Eye (tissue), 1 donor: ENCODE measurements at places on chromosomes 1 and 21.
A peak's percentile ranks its signal among the peaks of the same experiment; 100 is the strongest.

DNA sequence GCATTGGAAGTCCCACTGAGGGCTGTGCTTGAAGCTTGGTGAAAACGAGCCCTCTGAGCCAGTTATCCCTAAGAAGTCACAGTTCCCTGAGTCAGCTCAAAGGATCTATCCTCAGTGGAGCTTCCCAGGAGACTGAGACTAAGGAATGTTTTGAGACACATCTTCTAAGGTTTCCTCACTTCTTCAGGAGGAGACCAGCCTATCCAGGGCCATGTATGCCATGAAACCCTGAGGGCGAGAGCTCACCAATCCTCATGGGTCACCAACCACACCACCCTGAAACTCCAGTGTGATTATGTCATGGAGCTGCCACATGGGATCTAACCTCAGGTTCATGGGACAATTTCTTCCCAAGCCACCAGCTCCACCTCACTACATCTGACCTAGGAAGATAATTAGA lies 7.6 kb upstream of the TIE1 start:
- DNase-seq, result no peak

- DNase-seq, result no peak
Observed at GRCh38 chr1:1440262-1441001, 4.9 kb downstream of the VWA1 start.

DNA sequence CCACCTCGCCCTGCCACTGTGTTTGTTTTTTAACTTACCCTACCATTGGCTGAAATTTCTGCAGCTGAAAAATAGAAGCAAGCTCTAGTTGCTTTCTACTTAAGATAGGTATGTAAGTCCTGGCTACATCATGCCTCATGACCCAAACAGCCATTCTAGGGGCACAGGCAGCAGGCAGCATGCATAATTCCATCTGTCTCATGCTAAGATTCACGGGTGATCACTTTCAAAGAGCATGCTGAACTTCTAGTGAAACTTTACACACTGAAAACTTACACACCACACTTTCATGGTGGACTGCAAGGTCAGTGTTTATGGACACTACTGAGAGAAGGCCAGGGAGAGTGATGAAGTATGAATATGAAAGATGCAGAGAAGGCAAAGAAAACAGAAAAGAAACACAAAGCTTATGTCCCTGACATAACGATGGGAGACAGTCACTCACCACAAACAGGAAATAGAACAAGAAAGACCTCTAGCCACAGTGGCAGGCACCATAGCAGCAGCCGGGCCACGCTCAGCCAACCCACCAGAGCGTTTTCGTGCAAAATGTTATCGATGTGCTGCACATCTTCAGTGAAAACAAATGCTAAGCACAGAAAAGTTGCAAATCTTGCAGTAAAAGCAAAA lies 102.3 kb upstream of the TIAM1 start:
- DNase-seq, result no peak

DNA sequence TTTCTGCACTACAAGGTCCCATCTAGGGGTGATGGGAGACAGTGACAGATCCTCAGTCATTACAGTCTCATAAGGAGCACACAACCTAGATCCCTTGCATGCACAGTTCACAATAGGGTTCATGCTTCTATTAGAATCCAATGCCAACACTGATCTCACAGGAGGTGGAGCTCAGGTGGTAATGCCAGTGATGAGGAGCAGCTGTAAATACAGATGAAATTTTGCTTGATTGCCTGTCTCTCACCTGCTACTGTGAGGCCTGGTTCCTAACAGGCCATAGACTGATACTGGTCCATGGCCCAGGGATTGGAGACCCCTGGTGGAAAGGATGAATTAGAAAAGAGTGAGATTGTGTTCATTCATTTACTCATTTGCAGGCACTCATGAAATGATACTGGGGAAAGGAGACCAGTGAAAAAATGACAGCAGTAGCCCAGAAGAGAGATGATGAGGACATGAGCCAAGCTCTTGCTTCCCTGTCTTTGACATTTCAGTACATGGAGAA lies 251.6 kb upstream of the DUSP10 start:
- DNase-seq, result no peak

- DNase-seq, result peak; percentile 36
Observed at GRCh38 chr1:59755069-59755685, 59.6 kb upstream of the HOOK1 start.

- DNase-seq, result no peak
Observed at GRCh38 chr1:54615531-54616279, 7.6 kb downstream of the FAM151A start.

GRCh38 chr1:54296666-54297065 lies 96.7 kb downstream of the MRPL37 start:
- no peak for DNase-seq

GRCh38 chr1:73160759-73161158 lies 878.4 kb upstream of the NEGR1 start:
- no peak for DNase-seq

- no peak for DNase-seq
Observed at GRCh38 chr1:36284517-36284916, 21.7 kb upstream of the SH3D21 start.

GRCh38 chr1:114219172-114219868 lies 65.7 kb upstream of the SYT6 start:
- DNase-seq, result no peak

DNA sequence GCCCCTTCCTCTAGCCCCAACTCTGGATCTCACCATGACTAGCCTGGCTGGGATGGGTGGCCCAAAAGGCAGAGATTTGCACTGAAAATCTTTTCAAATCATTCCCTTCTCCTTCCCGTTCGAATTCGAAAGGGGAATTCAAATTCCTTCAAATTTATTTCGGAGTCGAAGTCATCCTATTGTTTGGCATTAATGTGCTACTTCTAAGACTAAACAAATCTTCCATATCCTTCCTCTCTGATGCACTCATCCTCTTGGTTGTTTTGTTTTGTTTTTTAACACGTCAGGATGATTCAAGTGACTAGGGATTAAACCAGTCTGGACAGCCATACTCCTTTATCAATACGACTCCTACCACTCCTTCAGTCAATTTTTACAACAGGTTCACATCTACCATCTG lies 95.5 kb upstream of the SGIP1 start:
- DNase-seq, result no peak

- DNase-seq, result no peak
Observed at GRCh38 chr1:245800901-245801605, 646.3 kb downstream of the KIF26B start.

DNA sequence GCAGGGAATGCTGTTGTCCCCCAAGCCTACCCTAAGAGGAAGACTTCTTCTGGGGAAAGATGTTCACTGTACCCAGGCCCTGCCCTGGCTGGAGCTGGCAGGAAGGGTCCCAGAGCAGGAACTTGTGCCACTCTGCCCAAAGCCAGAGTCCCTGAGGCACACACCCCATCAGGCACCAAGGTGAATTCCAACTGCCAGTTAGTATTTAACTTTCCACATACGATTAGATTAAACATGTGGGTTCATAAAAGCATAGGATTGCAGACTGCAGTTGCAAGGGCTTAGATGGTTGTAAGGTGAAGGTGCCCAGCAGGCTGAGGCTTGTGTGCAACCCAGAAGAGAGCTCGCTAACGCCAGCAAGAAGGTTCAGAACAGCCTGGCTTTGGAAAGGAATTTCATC lies at the start of gene KCNE2:
Gene KCNE2, plus strand, starts transcription at position 274 of the 400 bp plus-strand sequence. CDS start 6,473 bp downstream, outside the sequence.
- no peak for DNase-seq

DNA sequence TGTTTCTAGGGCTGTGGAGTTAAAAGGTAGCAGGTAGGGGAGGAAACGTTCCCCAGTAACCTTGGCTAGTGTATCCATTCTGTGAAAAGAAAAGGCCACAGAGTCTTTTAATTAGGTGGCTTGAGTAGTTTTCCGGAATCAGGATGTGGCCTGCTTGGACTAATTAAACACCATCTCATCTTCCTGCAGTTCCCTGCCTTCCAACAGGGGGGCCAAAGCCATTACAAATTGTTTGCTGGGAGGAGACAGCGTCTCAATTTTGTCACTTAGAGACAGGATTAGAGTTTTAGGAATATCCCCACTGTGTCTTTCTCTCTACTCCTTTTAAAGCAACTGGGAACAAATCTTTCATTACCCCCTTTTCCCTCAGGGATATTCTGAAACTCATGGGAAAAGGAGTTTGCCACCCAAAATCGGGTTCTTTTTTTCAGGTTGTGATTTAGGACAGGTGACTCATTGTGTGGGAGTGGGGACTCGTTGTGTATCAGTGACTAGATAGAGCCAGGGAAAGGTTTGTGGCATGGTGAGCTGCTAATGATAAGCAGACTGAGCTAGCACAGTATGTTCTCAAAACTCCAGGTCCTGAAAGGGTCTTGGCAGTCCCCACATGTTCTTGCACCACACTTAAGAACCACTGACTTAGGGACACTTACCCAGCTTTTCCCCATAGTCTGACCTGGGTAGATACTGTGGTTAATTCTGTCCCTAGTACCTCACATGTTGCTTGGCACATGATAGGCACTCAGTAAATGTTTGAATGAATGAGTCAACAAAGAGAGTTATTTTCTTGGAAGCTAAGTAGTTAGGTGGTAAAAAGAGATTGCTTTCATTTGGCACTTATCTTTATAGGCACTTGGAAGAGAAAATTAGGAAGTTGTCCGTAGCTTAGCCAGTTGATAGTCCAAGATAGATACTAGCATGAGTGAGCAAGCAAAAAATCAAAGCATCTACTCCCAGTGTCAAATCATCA lies 22.5 kb downstream of the INTS3 start:
- no peak for DNase-seq
